ENCODE measurements at places on chromosomes 12 and 14. TPM values are rescaled to one million over a fixed set of nuclear protein-coding genes. Genes with fewer than 3 reads are reported as not detected.

LRTM2 gene
- total RNA-seq: not detected

TAS2R46 gene
- total RNA-seq: 1.8 TPM

SLCO1B3 gene
- not detected for total RNA-seq

C14orf93 gene
- 7.8 TPM for total RNA-seq

Measured in smooth muscle cell of the umbilical artery (primary cell).